ENCODE measurements at places on chromosomes 11 and 22.

DNA sequence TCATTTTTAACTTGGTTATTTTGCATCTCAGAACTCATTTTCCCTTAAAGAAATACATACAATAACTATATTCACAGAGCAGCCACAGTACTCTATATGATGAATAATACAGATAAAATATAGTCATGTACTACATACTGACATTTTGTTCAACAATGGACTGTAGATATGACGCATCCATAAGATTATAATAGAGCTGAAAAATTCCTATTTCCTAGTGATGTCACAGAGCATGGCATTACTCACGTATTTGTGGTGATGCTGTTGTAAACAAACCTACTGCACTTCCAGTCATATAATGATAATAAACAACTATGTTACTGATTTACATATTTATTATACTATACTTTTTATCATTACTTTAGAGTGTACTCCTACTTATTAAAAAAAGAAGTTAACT, 38.7 kb downstream of the NARS2 start:
- DNase-seq = no peak

GRCh38 chr11:102914238-102915043, 39.7 kb upstream of the MMP12 start:
- DNase-seq = no peak

GRCh38 chr22:33707581-33707980, 212.7 kb downstream of the LARGE1 start:
- DNase-seq = no peak

DNA sequence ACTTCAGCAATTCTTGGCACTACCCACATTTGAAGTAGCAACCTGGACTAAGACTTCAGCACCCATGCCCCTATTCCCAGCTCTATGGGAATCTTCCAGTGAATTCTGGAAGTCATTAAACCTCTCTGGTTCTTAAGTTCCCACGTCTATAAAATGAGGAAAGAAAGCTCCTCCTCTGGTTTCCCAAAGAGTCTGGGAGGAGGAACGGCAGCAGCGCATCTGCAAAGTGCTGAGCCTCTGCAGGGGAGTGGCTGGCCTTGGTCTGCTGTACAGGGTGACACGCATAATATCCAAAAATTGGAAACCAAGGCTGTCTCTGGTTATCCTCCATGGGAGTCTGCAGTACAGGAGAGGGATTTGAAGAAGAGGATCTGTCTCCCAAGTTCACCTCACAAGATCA, 73.6 kb upstream of the TP53I11 start:
- no peak for DNase-seq

GRCh38 chr11:108316061-108316460, 93.2 kb downstream of the ATM start:
- DNase-seq = no peak

DNA sequence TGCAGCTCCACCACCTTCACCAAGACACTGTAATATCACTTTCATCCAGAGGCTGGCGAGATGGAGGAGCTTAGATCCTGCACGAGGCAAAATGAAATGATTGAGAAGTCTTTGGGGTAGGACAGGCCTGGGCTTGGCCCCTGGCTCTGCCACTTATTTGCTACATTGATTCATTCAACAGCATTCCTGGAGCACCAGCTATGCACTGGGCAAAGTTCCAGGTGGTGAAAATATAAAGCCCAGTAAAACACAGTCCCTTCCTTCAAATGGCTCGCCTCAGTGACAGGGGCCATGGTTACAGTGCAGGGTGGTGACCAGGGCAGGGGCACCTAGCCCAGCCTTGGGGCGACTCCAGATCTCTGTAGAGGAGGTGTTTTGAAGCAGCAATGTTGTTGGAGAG, 19.7 kb downstream of the ALX4 start:
- no peak for DNase-seq

DNA sequence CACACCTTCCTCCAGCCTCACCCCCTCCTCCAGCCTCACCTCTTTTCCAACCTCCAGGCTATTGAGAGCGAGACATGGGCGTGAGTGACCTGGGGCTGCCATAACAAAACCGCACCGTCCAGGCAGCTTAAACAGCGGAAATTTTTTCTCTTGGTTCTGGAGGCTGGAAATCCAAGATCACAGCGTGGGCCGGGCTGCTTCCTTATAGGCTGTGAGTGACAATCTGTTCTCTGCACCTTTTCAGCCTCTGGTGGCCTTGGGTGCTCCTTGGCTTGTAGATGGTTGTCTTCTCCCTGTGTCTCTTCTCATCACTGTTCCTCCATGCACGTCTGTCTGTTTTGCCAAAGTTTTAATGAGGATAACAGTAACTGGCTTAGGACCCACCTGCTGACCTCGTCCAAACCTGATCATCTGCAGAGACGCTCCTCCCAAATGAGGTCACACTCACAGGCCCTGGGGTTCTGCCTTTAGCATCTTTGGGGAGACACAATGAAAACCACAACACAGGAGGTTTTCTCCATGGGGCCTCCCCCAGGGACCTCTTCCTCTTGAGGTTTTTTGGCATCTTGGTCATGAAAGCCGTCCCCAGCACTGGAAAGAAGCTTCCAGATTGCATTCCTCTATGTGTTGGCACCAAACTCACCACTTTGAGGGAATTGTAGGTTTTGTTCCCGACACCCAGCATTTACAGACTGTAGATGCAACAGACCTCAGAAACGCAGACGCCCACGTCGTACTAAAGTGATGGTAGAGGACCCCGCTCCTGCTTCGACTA, 878.1 kb downstream of the BRD1 start:
- peak; percentile 8 for DNase-seq

DNA sequence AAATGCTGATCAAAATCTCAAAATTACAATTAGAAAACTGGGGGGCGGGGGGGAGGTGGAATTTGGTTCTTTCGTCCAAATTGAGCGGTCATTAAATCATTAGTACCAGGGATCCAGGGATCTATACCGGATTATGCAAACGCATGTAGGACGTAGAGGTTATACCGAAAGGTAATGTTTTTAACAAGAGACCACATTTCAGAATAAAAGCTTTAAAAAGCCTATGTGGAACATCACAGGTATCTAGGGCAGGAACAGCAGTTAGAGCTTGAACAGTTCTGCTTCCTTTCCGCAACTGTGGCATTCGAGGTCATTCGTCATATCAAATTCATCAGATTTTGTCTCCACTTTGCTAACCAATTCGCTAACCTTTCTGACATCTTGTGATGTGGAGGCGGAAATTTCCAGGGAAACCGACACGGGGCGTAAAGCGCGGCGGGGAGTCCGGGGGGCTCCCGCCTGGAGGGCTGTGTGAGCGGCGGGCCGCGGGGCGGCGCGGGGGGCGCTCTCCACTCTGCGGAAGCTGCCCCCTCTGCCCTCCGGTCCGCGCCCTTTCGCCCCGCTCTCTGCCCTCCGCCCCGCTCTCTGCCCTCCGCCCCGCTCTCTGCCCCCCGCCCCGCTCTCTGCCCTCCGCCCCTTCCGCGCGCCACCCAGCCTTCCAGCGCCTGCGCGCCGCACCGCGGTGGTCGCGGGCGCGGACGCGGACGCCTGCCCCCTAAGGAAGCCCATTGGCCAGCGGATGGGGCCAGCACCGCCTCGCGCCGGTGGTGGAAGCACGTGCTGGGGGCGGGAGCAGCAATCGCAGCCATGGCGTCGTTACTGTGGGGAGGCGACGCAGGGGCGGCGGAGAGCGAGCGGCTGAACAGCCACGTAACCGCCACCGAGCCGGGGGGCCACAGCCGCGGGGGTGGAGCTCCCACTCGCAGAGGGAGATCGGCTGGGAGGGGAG, at the start of gene DDX25:
Gene DDX25, plus strand, starts transcription at position 798 of the 949 bp plus-strand sequence. Its CDS starts 10 bp downstream, at position 808.
- DNase-seq = peak; percentile 61

DNA sequence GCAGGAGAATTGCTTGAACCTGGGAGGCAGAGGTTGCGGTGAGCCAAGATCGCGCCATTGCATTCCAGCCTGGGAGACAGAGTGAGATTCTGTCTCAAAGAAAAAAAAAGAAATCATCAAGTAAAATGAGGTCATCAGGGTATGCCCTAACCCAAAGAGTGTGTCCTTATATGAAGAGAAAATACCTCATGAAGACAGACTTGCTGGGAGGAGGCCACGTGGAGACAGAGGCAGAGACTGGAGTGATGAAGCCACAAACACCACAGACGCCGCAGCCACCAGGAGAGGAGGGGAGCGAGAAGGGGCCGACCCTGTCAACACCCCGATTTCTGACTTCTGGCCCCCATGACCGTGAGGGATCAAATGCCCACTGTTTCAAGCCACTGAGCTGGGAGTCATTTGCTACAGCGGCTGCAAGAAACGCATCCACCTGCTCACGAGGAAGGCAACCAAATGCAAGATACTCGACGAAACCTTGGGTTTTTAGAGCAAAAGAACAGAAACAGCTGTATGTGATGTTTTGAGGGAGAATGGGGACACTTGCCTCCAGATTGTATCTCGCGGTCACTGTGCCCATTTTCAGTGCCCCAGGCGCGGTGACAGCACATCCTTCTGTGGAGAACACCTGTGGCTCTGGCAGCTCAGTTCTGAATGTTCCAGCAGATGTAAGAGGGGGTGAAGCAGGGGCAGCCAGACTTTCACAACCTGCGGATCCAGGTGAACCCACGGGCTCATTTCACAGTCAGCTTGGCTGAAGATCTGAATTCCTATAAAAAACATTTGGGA, 1317.2 kb downstream of the TBC1D22A start:
- no peak for DNase-seq

GRCh38 chr11:2120359-2121100, 18.7 kb downstream of the IGF2 start:
- DNase-seq = no peak

GRCh38 chr11:111878849-111879636, at the start of the genes CFAP68 and FDXACB1:
Gene CFAP68, plus strand, starts transcription at chr11:111879541. Its CDS starts 20 bp downstream, at chr11:111879561.
Gene FDXACB1, minus strand, starts transcription at chr11:111879165. Its CDS starts 33 bp downstream, at chr11:111879132.
- DNase-seq = peak; percentile 95

- DNase-seq = no peak
These were observed 140.2 kb upstream of the TIMP3 start for GRCh38 chr22:32661296-32661695.

GRCh38 chr11:68990995-68991780, 10.4 kb upstream of the MRGPRD start:
- no peak for DNase-seq

GRCh38 chr11:130522284-130522961, 74.0 kb downstream of the ADAMTS15 start:
- DNase-seq = no peak

- DNase-seq = no peak
These were observed 10.1 kb downstream of the TECTA start for GRCh38 chr11:121110871-121111724.

DNA sequence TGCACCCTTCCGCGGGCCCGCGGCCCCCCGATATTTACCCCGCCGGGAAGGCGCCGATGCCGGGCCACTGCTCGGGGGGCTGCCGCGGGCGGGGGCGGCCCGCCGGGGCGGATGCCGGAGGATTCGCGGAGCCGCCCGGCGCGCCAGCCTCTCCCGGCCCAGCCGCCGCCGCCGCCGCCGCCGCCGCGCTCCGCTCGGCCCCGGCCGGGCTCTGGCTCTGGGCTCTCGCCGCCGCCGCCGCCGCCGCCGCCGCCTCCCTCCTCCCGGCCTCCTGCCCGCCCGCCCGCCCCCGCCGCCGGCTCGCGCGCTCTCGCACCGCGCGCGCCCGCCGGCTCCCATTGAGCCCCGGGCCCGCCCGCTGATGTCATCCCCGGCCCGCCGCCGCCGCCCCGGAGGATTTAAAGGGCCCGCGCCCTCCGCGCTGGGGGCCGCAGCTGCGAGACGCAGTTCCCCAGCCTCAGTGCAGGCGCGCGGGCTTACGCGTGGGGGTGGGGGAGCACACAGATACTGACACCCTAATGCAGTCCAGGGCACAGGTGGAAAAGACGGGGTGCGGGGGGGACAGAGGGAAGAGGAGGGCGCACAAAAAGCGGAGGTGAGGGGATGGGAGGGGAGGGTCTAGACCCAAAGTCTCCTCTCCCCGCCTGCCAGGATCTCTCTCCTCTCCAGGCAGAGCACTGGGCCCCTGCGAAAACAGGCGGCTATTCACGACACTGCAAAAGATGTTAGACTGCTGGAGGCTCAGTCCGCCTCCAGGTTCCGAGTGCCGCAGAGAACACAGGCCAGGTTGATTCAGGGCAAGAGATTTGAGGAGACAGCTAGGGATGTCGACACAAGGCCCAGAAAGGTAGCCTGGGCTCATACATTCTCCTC, at the start of gene CSNK1E:
Gene CSNK1E, minus strand, starts transcription at position 312 of the 873 bp plus-strand sequence. CDS start 3,276 bp downstream, outside the sequence.
- DNase-seq = peak; percentile 87

DNA sequence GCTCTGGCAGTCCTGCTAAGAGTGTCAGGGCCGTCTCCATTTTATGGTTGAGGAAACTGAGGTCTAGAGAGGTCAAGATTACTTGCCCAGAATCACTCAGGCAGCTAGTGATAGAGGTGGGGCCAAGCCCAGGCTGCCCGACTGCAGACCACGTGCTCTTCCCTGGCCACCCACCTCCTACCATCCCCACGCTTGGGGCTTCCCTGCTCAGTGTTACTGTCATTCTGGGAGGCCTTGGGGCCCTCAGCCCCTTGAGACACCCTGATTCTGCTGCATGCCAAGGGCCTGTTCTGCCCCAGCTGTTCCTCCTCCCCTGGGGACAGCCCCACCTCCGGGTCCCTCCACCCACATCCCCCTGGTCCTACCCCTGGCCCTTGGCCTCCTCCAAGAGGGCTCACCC, 17.2 kb upstream of the TAB1 start:
- DNase-seq = no peak

DNA sequence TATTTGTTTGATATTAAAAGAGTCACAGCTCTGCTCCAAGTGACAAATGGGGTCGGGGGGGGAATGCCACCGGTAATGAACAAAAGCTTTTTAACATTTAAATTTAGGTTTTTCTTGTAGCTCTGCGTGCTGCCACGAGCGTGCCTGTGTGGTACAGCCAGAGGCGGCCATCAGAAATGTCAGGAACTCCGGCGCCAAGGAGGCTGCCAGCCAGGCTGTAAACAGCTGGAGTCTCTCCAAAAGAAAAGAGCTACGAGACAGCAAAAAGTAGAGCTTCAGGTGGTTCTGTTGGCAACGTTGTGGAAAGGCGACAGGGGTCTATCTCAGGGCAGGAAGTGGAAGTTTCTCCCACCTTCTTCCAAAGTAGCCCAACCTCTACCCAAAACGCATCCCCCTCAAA, 532.8 kb downstream of the OPCML start:
- DNase-seq = no peak

- DNase-seq = no peak
These were observed 12.5 kb upstream of the MGAT3 start for GRCh38 chr22:39444247-39444800.

GRCh38 chr11:111932611-111932950, 4.6 kb upstream of the DIXDC1 start:
- no peak for DNase-seq

- DNase-seq = peak; percentile 70
These were observed 88.9 kb downstream of the KCNQ1 start for GRCh38 chr11:2533587-2534133.

- no peak for DNase-seq
These were observed 17.0 kb upstream of the DRICH1 start for GRCh38 chr22:23649071-23649501.

- no peak for DNase-seq
These were observed 6.2 kb downstream of the DRAP1 start for GRCh38 chr11:65925397-65925796.

- no peak for DNase-seq
These were observed 238.4 kb downstream of the TBC1D22A start for GRCh38 chr22:47000888-47001287.

DNA sequence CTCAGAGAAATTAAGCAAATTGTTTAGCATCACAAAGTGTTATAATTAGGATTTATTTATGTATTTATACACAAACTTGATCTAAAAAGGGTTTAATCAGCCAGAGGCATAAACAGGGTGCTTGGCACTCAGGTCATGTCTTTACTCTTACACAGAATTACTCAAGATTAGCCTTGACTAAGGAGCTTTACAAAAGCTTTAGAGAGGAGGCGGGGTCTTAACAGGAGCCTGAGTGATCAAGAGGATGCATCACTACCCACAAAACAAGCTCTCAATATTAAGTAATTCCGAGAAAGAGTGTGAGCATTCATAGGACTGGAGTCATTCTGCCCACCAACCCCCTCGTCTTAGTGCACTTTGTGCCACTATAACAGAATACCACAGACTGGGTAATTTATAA, 103.0 kb downstream of the SPATA19 start:
- no peak for DNase-seq
